ENCODE measurements at places on chromosomes 6 and 20.

- no peak for DNase-seq
Observed at GRCh38 chr20:13344671-13345070, 123.6 kb downstream of the ISM1 start.

DNA sequence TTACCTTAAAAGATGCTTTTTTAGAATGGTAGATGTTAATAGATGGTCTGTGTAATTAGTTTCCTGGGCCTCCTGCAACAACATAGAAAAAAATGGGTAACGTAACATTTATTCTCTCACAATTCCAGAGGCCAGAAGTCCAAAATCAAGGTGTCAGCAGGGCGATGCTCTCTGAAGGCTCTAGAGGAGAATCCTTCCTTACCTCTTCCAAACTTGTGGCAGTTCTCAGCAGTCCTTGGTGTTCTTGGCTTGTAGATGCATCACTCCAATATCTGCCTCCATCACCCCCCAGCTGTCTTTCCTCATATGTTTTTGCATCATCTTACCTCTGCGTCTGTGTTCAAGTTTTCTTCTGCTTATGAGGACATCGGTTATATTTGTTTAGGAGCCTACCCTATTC is 107.9 kb downstream of the SCAF8 start:
- no peak for DNase-seq

DNA sequence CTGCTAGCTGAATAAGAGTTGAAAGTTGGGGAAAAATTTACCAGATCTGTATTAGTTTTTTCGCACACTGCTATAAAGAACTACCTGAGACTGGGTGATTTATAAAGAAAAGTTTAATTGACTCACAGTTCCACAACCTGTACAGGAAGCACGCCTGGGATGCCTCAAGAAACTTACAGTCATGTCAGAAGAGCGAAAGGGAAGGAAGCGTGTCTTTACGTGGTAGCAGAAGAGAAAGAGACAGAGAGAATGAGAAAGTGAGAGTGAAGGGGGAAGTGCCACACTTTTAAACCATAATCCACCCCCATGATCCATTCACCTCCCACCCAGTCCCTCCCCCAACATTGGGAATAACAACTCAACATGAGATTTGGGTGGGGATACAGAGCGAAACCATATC is 79.6 kb downstream of the KHDC1L start:
- DNase-seq = no peak

- peak; percentile 69 for DNase-seq
Observed at GRCh38 chr6:56954403-56955170, at the start of gene BEND6. Gene BEND6 (plus strand): TSS chr6:56955107. CDS start chr6:56981811, 26,704 bp downstream.
